ENCODE measurements at places on chromosomes 13 and 19.

- no peak for DNase-seq
Observed at GRCh38 chr13:111022886-111023285, 92.2 kb upstream of the ARHGEF7 start.

DNA sequence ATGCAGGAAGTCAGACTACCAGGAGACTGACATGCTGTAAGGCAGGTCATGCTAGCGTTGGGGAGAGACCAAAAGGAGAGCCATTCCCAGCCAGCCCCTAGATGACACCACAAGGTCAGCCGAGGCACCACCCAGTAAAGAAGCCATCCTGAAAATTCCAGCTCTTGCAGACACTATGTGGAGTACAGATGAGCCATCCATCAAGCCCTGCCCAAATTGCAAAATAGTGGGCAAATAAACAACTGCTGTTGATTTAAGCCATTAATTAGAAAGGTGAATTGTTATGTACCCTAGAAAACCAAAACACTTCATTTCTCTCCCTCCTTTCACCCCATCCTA is 82.1 kb downstream of the TBC1D4 start:
- DNase-seq, result no peak

GRCh38 chr13:28849441-28849840 is 29.3 kb downstream of the MTUS2 start:
- no peak for DNase-seq

DNA sequence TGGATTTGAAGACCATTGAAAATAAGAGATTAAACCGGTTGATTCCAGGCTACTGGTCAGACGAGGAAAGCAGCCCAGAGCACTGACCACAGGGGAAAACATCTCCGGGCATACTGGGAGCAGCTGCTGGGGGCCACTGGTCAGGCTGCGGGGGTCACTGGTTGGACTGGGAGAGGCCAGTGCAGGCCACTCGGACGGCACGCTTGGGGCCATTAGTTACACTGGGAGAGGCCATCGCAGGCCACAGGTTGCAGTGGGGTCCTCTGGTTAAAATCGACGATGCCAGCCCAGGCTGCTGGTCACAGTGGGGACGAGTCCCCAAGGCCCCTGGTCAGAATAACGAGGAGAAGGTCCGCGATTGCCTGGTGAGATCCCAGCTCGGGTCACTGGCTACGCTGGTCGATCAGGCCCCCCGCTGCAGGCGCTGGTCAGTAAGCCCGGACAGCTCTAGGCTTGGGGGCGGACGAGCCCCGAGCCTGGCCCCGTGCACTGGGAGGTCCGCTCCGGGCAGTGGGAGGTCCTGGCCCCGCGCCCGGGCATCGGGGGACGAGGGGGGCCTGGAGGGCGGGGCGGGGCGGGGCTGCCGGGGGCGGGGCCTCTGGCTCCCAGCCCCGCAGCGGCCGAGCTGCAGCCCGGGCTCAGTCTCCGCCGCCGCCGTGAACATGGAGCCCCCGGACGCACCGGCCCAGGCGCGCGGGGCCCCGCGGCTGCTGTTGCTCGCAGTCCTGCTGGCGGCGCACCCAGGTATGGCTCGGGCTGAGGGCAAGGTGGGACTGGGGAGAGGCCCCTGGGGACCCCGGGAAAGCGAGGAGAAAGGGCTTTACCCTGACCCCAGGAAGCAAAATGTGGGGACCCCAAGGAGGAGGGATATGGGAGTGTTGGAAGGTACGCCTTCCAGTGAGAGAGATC is at the start of gene BCAM:
Gene BCAM (plus strand): TSS at position 641 of the 909 bp plus-strand sequence. CDS start 22 bp downstream, at position 663.
- no peak for DNase-seq

GRCh38 chr19:32773126-32773525 is 53.6 kb downstream of the TDRD12 start:
- no peak for DNase-seq

DNA sequence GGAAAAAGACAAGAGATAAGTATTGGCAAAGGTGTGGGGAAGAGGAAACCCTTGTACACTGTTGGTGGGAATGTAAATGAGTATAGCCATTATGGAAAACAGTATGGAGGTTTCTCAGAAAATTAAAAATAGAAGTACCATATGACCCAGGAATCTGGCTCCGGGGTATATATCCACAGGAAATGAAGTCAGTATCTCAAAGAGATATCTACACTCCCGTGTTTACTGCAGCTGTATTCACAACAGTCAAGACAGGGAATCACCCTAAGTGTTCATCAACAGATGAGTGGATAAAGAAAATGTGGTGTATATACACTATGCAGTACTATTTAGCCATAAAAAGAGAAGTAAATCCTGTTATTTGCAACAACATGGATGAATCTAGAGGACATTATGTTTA is 13.5 kb downstream of the KCTD12 start:
- no peak for DNase-seq

DNA sequence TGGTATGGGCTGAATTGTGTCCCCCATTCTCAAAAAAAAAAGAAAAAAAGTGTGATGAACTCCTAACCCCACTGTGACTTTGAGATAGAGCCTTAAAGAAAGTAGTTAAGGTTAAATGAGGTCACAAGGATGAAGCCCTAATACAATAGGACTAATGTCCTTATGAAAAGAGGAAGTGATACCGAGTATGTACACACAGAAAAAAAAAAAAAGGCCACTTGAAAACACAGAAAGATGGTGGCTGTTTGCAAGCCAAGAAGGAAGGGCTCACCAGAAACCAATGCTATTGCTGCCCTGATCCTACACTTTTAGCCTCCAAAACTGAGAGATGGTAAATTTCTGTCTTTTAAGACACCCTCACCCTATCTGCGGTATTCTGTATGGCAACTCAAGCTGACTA is 955.6 kb downstream of the PCDH17 start:
- DNase-seq, result peak; percentile 18

GRCh38 chr13:41833201-41833600 is 127.7 kb downstream of the VWA8 start:
- no peak for DNase-seq

DNA sequence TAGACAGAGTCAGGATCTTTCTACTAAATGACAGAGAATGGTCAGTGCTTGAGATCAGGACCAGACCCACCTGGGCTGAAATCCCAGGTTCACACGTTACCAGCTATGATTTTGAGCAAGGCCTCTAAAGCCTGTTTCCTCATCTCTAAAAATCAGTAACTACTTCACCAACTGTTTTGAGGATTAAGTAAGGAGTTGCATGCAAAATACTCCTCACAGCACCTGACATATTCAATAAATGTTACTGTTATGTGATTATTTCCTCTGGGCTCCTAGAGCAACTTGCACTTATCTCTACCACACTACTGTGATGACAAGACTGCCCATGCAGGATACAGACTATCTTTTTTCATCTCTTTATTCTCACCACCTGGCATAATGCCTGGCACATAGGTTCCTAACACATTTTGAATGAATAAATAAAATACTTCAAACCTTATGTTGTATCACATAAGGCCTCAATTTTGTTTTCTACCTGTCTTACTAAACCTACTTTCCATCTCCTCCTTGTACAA is 1.8 kb downstream of the KATNAL1 start:
- DNase-seq, result no peak

- no peak for DNase-seq
Observed at GRCh38 chr13:27193496-27193895, 21.9 kb upstream of the USP12 start.

DNA sequence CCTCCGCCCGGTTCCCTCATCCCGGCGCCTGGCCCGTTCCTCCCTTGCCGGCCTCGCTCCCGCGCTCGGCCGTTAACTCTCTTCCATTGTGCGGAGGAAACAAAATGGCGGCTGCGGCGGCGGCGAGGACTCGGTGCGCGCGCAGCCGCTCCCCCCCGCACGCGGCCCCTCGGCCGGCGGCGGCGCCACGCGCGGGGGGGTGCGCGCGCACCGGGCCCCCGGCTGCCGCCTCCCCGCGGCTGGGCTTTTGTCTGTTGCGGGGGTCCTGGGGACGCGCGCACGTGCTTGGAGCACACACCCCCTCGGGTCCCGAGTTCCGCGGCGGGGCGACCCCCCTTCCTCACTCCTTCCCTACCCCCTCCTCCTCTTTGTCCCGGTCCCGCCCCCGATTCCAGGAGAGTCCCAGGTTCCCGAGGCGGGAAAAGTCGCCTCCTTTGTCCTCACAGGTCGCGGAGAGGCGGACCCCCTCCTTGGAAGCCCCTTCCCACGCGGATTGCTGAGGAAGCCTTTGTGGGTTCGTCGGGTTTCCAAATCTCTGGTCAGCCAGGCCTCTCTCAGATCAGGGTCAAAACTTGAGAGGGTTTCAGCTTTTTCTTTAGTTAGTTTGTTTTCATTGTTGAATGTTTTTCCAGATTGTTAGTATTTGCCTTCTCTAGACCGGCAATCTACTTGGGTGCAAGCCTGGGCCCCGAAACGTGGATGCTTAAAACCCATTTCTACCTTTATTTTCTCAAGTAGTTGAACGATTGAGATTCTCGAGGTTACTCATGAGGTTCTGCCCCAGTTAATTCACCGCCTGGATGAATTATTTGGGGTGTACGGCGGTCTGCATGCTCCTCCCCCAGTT is 687 bp downstream of the ILF3 start:
- DNase-seq, result peak; percentile 22

- DNase-seq, result no peak
Observed at GRCh38 chr13:109145631-109146030, 516.2 kb downstream of the MYO16 start.

- no peak for DNase-seq
Observed at GRCh38 chr13:40635315-40635995, 31.0 kb downstream of the FOXO1 start.

- DNase-seq, result peak; percentile 12
Observed at GRCh38 chr19:15332311-15332996, at the start of gene BRD4. TSS of gene BRD4 (minus strand) at chr19:15332539. CDS start at chr19:15273099, 59,440 bp downstream.

GRCh38 chr13:50911081-50911631 is 1.6 kb downstream of the RNASEH2B start:
- DNase-seq, result peak; percentile 48

DNA sequence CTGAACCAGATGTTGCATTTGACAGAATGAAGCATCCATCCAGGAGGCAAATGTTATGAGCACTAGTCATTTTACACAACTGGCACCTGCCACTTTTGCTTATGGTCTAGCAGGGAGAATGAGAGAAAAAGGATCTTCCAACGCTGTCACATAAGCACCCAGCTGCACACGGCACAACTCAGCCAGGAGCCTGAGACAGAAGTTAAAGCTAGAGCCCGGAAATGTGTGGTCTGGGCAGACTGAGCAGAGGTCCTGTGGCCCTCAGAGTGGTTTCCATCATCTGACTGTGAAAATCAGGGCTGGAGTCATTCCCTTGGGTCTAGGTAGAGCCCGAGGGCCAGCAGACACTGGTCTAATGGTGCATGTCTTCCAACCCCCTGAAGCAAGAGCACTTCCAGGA is 78.4 kb upstream of the XPO4 start:
- DNase-seq, result no peak

- DNase-seq, result no peak
Observed at GRCh38 chr13:85313761-85314503, 485.3 kb downstream of the SLITRK6 start.

DNA sequence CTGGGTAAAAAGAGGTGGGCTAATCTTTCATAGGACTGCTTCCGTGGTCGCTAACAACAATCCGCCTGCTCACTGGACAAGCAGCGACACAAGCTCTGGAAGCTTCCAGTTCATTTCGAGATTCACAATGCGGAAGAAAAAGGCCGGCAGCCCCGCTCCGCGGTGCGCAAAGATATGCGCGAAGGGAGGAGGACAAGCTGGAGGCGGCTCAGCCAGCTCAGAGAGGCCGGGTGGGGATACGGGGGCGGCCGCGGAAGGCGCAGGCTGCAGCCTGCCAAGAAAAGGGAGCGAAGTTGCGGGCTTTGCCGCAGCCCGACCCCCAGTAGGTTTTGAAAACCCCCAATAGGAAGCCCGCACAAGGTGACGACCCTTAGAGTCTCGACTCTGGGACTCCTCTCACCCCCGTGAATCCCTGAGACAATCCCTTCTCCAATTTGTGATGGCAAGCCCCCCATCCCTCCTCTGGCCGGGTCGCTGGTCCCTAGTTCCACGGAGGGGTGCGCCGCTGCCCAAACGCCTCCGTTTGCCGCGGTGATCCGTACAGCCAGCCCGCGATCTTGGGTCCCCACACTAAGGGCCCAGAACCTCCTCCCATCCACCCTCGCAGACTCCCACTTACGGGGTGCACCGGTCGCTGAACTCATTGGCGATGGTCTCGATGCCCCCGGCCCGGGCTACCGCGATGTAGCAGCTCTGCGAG is 697 bp downstream of the HSPH1 start:
- DNase-seq, result peak; percentile 52

DNA sequence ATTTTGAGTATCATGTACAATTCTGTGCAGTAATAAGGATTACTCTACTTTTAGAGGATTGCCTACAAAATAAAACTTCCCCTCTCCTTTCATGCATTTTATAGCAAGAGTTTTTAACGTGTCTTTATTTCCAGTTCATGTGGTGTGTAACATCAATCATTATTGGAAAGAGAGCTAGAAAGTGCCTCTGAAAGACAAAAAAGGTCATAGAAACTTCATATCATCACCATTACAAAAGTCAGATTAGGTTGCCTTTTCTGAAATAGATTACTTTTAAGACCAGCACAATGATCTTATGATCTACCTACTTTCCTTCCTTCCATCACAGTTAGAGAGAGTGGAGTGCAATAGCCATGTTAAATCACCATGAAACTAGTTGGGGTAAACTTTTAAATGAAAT is 12.6 kb downstream of the DACH1 start:
- no peak for DNase-seq

DNA sequence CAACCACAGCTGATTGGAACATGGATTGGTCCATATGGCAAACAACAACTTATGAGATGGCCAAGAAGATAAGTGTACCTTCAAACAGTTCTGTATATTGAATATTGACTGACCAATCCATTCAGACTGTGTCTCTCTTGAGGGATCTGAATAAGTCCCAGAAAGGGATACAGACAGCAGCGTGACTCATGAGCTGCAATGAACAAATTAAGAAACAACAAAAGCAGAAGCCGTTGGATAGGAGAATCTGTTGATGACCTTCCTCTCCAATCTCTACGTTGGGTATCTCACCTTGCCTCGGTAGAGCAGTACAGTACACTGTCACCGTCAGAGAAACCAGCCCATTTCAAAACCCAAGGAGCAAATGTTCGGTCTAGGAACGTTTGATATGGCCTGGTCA is 21.3 kb downstream of the MBD3L2B start:
- DNase-seq, result no peak

DNA sequence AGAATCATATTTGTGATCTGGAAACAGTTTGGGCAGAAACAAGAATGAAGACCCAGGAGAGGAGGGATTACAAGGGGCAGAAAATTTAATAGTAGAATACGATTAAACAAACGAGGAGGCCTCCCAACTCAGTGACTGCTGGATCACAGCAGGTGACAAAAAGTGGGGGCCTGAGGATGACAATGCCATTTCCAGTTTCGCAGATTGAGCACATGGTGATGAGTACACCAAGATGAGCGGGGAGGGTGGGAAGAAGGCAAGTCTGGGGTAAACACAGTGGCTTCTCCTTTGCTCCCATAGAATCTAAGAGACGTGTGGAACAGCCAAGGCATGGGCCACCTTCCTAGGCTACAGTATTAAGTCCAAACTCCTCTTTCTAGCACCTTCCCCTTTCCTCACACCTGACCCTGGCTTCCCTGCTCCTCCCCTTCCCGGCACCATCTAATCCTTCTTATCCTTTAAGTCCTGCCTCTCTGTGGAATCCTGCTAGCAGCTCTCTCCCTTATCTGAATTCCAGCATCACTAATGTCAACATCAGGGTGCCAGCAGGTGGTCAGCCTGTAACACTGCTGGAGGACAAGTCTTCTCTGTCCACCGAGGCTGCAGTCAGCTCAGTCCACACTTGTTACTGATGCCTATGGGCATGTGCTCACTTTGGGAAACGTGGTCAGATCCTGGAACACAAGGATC is 13.5 kb downstream of the ATP7B start:
- no peak for DNase-seq

- DNase-seq, result no peak
Observed at GRCh38 chr19:4049432-4049831, 17.3 kb downstream of the ZBTB7A start.

Data from KG1 (cell line).